ENCODE measurements at places on chromosomes 2 and 18.

GRCh38 chr18:39773646-39774045 lies 2181.4 kb upstream of the PIK3C3 start:
- no peak for DNase-seq

GRCh38 chr2:99576775-99577174 lies 87.0 kb upstream of the REV1 start:
- DNase-seq: no peak

DNA sequence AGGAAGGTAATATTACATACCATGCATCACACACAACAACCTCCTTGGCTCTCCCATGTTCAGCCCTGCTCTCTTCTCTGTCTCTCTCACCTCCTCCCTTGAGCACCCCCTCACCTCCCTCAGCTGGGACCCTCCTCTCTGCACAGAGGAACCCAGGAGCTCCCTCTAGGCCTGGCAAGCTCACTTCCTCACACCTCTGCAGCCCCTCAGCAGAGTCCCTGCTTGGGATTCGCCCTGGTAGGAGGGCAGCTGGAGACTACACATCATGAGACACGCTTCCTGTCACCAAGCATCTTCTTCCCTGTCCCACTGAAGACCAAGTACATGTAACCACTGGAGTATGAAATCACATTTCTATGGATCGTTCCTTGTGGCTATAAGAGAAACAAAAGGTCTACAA lies 51.0 kb downstream of the ADD2 start:
- DNase-seq: no peak

DNA sequence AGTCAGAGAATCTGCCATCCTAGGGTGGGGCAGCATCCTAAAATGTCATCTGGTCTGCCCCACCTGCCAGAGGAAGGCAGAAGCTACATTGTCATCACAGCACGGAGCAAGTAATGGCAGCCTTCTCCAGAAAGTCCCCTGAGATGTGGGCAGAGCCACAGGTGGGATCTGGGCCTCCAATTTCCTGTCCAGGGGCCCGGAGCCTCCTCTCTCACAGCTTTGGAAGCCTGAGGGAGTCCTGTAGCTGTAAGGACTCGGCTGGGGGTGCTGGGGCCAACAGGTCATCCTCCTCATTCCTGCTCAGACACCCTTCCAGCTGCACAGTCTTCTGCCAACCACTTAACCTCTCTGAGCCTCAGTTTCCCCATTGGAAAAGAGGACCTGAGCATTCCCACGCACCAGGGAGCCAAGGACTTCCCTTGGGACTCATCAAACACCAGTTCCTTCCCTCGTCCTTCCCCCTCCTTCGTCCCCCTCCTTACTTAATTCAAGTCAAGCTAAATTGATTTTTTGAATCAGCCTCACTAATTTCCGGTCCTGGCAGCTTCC lies 48.6 kb upstream of the ID2 start:
- no peak for DNase-seq

DNA sequence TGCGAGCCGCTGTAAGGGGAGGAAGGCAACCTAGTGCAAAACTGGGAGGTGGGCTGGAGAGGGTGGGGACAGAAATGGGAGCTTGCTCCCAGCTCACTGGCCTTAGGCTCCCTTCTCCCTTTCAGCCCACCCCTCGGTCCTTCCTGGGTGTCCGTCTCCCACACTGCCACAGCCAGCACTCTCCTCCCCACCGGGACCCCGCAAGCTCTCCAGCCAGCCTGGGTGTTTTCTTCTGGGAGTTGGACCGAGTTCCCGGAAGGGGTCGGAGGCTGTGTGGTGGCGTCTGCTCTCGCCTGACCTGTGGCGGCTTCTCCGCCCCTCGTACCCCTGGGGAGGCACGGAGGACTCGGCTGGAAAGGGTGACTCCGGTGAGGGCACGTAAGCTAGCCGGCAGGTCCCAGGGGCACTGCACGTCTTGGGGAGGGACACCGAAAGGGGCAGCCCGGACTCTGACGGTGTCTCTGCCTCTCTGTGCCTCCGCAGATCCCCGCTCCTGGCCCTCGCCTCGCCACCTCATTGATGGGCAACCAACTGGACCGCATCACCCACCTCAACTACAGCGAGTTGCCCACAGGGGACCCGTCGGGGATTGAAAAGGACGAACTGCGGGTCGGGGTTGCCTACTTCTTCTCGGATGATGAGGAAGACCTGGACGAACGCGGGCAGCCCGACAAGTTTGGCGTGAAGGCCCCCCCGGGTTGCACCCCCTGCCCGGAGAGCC lies 1.1 kb downstream of the LRATD1 start:
- DNase-seq: no peak

DNA sequence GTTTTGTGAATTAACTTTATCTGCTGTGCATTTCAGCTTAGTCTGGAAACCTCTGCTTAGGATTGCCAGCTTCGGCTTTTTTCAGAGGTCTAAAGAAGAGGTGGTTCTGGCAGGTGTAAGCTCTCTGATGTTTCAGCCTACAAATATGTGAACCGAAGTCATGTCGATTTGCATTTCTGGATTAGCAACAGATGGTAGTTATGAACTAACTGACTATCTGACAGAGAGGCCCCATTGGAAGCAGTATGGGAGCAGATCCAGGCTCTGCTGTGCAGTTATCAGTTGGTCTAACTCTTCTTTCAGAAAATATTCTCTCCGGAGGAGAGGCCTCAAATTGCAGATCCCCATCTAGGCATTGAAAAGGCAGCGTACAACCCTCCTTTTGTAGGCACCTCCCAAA lies 32.7 kb upstream of the SPRED2 start:
- DNase-seq: no peak

DNA sequence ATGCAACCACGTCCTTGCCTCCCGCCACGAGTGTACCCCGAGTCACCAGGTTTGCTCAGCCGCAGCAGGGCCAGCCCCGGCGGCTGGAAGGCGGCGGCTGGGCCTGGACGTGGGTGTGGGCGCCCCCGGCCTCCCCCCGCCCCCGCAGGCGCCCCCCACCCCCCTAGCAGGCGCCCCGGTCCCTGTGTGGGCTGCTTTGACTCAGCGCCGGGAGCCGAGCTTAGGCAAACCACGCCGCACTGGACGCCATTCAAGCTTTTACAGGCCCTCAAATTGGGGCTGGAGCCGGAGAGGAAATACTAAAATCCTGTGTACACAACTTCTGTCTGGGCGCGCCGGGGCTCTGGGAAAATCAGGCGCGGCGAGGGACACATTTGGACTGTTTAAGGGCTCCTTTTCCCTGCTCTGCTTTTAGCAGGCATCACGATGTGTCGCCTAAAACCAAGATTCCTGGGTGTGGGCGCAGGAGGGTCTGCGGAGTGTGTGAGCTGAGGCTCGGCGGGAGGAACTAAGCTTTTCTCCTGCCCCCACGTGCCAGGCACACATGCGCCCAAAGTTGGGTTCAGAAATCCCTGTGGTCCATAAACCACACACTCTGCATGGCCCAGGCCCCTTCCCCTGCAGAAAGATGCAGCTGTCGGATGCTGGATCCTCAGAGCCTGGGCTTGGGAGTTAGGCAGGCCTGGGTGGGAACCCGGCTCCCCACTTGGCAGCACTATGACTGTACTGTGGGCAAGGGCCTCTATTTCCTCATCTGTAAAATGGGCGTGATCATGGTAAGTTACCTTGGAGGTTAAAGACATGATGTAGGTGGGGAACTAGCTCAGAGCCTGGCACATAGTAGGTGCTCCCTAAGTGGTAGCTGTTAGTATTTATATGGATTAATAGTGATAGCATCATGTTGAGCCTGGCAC lies 57.6 kb downstream of the ATOH8 start:
- DNase-seq: no peak

DNA sequence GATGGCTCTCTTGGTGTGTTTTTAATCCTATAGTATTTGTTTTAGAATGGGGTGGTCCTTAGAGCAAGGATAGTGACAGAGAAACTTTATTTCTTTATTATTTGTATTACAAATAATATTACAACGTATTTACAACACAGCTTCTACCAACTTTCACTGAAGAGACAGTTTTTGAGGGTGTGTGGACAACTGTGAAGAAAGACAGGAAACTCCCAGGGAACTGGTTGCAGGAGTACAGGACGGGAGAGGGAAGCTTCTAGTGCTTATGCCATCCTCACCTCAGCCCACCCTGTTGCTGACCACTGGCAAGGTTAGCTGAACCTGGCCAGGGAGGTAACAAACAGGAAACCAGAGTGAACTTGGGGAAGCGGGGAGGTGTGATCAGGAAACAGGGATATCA lies 251.7 kb downstream of the BCL11A start:
- DNase-seq: no peak

DNA sequence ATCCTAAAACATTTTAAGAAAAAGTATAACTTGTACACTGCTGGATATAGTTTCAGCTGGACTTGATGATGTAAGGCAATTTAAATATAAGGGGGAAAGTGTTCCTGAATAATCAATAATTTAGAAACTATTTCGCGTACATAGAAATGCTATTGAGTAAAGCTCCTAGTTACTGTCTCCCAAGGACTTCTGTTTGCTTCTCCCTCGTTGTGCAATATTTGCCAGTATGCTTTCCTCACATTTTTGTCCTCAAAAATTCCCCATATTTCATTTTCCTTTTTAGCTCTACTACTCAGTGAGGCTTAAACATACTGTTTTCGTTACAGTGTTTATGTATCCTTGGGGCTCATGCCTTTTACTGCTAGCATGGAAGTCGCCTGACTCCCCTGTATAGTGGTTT lies 36.9 kb downstream of the ATP9B start:
- no peak for DNase-seq

DNA sequence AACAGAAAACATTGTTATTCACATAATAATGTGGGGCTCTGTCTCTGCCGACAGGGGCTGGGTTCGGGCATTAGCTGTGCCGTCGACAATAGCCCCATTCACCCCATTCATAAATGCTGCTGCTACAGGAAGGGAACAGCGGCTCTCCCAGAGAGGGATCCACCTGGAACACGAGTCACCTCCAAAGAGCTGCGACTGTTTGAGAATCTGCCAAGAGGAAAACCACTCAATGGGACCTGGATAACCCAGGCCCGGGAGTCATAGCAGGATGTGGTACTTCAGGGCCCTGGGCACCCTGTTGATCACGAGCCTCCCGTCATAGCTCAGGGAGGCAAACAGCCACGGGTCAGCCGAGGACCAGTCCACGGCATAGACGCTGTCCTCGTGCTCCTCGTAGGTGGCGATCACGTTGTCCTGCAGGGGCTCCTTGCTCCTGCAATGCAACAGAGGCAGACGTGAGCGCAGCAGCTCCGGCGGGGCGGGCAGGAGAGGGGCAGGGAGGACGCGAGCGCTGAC lies 188.5 kb downstream of the EIPR1 start:
- no peak for DNase-seq

- no peak for DNase-seq
Observed at GRCh38 chr2:38164881-38165280, 88.9 kb upstream of the CYP1B1 start.

GRCh38 chr2:29733965-29734364 lies 187.4 kb downstream of the ALK start:
- DNase-seq: no peak

GRCh38 chr2:59713577-59713976 lies 839.9 kb downstream of the BCL11A start:
- no peak for DNase-seq

DNA sequence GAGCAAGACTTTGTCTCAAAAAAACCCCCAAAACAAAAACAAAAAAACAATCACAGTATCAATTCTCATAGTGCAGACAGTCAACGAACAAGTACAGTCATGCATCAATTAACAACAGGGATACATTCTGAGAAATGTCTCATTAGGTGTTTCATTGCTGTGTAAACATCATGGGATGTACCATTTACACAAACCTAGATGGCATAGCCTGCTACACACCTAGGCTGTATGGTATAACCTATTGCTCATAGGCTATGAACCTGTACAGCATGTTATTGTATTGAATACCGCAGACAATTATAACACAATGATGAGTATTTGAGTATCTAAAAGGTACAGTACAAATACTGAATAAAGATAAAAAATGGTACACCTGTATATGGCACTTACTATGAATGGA lies 67.8 kb upstream of the LMAN1 start:
- no peak for DNase-seq

DNA sequence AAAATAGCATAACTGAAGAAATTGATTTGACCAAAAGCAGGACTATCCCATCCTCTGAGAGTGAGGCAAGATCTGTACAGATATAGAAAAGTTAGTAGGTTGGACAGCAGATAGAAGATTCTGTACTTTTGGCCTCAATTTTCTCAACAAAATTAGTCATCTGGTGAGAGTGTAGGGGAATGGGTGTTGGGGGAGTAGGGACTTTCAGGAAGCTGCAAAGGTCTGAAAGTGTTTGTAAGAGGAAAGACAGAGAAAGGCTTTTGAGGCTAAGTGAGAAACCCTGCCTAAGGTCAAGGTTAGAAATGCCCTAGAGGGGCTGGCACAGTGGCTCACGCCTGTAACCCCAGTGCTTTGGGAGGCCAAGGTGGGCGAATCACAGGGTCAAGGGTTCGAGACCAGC lies 40.3 kb downstream of the DAPL1 start:
- no peak for DNase-seq

- DNase-seq: no peak
Observed at GRCh38 chr18:6590326-6590725, 139.2 kb upstream of the ARHGAP28 start.

DNA sequence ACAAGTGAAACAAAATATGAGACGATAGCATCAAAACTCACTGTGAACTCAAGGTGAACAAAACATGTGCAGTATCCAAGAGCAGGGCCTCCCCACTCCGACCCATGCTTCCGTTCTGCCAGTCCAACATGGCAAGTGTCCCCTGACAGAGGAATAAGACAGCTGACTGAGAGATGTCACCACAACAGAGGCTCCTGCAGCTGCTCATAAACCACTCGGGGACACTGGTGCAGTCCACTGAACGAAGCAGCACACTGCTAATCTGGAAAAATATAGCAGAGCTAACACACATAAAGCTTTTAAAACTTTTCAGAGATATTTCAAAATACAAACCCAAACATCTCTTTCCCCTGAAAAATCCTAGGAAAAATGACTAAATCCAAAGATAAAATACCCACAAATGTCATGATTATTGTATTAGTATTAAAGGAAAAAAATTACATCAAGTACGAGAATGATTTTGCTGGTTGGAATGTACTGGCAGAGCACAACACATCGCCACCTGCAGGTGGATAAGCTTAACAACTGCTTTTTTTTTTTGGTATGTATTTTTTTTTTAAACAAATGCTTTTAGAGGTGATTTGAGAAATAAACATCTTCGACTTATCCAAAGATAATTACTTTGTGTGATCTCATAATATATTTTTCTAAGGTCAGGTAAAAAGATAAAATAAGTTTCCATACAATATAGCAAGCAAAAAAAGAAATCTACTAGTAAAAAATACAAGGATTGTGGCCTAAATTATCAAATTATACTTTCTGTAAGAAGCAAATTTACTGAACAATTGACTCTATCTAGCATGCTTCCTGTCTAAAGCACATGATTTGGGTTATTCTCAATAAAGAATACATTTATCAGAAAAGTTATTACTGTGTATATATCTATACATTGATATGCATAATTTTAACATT lies 18.6 kb downstream of the THADA start:
- no peak for DNase-seq

DNA sequence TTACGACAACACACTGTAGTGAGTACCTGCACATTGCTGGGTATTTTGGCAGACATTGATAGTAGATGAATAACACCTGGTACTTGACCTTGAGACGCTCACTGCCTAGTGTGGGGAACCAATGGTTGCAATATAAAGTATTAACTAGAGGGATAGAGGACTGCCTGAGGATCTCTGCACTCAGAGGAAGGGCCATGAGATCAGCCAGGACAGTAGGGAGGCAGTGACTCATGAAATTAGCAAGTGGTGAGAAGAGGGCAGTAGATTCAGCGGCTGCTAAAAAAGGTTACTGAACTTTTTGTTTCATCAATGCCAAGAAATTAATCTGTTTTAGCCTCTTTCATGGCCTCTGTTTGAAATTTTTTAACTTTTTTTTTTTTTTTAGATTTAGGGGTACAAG lies 250.8 kb upstream of the TCF4 start:
- DNase-seq: no peak

- no peak for DNase-seq
Observed at GRCh38 chr2:47602996-47603395, 179.9 kb upstream of the MSH6 start.

Measured in NCI-H2081 treated with DMSO at 0.1 percent for 48 hours (cell line).